ENCODE measurements at places on chromosomes 4 and X.
A peak's percentile ranks its signal among the peaks of the same experiment; 100 is the strongest.

- no peak for DNase-seq
These were observed 334.5 kb upstream of the SLC7A11 start for GRCh38 chr4:138576684-138577083.

GRCh38 chrX:147912093-147912801 is 528 bp downstream of the FMR1 start:
- no peak for DNase-seq

DNA sequence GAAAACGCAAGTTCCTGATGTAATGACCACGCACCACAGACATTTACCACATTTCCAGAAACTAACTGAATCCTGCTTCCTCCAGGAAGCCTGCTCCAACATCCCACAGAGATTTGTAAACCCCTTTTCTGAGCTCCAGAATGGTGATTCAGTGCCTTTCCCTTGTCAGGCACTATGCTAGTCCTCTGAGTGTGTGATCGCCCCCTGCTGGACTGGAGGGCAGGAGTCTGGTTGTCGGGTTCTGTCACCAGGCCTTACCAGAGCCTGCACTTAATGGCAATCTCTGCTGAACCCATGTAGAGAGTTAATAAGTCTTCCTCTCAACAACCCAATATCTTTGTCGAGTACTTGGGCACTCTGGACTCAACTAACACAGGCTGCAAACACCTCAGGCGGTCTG is 14.5 kb upstream of the KDM5C start:
- DNase-seq, result no peak

GRCh38 chr4:82293304-82293703 is 80.5 kb downstream of the HNRNPD start:
- DNase-seq, result peak; percentile 9

DNA sequence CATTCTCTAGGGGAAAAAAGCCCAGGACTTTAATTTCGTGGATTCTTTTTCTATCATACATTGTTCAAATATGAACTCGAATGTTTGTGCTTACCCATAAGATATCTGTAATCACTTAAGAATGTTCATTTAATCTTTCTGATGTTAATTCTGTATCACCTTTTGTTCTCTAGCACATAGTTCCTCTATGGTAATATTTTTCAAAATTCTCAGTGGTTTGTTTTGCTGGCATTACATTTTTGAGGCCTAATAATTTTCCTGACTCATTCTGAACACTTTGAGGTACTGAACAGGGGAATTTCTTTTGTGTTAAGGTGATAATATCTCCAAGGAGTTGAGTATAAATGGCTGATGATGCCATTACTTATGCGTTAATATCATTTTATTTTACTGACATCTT is 490.7 kb upstream of the PITX2 start:
- DNase-seq, result no peak

DNA sequence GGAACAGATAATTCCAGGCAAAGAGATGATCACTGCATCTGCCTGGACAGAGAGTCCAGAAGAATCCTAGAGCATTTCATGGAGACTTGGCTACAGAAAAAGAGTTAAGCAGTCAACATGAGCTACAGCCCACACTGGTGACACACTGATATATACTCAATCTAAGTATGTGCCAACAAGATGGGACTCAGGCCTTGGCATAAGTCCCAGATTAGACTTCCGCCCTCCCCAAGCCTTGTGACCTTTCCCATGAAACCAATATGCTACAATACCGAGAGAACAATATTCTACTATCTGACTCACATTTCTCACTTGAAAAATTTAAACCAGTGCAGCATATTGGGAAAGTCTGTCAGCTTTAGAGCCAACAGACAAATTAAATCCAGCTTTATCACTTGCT is 65.7 kb upstream of the SLITRK2 start:
- DNase-seq, result no peak

DNA sequence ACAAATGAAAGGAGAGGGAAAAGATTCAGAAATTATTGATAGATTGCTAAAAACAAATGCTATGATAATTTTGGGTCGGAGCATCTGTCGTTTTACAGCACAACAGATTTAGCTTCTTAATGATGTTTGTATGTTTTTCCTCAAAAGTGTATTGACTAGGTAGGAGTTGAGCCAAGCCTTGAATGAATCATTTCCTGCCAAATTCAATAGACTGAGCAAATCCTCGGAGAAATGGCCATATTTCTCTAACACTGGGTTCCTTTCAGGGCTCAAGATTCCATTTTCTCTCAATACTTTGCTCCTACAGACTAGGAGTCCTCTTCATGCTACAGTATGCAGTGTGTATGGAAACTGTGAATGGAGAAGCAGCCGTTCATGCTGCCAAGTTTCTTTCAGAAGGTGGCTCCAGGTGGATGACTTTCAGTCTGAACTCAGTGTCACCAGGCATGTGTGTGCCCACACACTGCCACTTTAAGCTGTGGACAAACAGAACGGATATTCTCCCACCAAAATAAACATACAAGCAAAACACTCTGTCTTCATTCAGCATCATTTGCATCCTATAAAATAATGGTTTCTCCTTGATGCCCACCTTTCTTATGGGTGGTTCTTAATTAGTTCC is 146.0 kb downstream of the TBL1X start:
- DNase-seq, result no peak

DNA sequence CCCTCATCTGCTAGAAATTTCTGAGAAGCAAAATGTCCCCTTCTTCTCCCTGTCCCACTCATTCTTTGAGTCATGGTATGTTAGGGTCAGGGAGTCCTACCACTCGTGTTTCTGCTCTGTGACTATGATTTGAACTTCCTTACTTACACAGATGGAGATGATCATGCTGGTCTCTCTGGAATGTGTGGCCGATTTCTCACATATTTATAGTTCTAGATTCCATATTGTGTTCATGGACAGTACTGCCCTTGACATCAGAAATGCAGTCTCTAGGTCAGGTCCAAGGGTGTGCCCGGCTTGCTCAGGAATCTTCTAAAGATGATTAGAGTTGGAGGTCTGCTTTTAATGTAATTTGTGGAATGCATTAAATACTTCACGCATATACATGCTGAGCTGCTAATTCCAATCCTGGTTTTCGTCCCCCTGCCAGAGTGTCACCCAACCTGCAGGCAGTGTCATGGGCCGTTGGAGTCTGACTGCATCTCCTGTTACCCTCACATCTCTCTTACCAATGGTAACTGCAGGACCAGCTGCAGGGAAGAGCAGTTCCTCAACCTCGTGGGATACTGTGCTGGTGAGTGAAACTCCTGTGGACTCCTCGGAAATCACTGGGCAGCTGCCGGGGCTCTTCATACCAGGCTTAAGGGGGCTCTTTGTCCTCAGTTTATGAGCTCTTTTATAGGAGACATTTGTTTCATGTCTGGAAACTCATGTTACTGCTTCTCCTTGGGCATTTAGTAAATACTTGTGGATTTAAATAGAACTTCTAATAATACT is 214.1 kb upstream of the ANXA3 start:
- no peak for DNase-seq

GRCh38 chr4:162056990-162057389 is 106.8 kb downstream of the FSTL5 start:
- DNase-seq, result no peak

GRCh38 chr4:56995525-56995924 is 16.8 kb downstream of the POLR2B start:
- DNase-seq, result no peak

- no peak for DNase-seq
These were observed 8.5 kb upstream of the PTTG2 start for GRCh38 chr4:37951461-37952352.

GRCh38 chr4:15901007-15901406 is 37.5 kb downstream of the FGFBP1 start:
- DNase-seq, result no peak

GRCh38 chr4:6374575-6374974 is 97.8 kb downstream of the PPP2R2C start:
- no peak for DNase-seq

DNA sequence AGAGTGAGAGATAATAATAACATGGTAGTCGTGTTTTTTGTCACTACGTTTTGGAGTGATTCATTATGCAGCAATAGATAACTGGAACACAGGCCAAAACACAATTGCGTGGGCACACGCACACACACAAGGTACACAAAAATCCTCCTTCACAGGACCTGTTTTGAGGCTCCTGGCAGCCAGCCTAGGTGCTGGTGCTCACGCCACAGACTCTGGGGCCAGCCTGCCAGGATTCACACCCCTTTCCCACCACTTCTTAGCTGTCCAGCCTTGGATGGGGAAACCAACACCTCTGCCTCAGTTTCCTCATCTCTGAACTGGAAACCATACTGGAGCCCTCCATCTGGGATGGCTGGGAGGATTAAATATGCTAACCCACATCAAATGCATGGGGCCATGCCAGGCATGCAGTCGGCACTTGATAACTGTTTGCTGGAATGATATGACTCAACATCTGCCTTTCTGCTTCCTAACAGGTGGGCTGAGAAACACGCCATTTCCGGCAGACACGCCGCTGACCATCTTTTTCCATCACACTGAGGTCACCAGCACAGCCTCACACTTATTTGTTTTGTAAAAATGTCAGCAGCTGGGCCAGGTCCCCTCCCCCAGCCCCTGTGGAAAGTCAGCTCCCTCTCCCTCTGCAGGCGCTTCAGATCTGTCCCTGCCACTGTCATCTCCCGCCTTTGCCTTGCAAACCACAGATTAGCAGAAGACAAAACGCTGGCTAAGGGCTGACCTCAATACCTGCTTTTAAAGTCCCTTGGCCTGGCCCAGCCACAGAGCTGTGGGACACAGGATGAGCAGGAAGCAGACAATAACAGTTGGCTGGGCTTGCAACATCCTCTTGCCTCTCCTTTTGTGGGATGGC is 237.5 kb downstream of the BCOR start:
- peak; percentile 70 for DNase-seq

All from activated T-cell treated with anti-CD3 and anti-CD28 coated beads for 4 hours (primary cell).